ENCODE measurements at places on chromosomes 2 and 18.

- no peak for DNase-seq
Measured at GRCh38 chr2:47682216-47682749, 100.7 kb upstream of the MSH6 start.

- DNase-seq = no peak
Measured at GRCh38 chr2:217685255-217685605, 317.6 kb downstream of the TNS1 start.

DNA sequence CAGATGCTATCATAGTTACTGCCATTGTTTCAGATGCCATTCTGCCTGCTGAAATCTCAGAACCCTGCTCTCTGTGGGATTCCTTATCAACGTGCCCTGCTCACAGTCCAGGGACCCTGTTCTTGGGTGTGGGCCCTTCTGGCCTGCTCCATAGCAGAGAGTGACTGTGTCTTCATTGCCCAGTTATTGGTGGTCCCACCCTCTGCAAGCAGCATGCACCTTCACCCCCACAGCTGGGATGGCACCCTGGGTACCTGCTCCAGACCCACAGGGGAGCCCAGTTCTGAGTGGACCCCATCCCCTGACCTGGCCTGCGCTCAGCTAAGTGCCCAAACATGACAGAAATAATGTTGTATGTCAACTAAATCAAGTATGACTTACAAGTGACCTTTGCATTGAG is 36.6 kb downstream of the SMIM21 start:
- DNase-seq = no peak

GRCh38 chr18:57107140-57107832 is 39.6 kb upstream of the BOD1L2 start:
- DNase-seq = no peak

GRCh38 chr18:49547701-49548100 is 14.2 kb upstream of the LIPG start:
- no peak for DNase-seq

DNA sequence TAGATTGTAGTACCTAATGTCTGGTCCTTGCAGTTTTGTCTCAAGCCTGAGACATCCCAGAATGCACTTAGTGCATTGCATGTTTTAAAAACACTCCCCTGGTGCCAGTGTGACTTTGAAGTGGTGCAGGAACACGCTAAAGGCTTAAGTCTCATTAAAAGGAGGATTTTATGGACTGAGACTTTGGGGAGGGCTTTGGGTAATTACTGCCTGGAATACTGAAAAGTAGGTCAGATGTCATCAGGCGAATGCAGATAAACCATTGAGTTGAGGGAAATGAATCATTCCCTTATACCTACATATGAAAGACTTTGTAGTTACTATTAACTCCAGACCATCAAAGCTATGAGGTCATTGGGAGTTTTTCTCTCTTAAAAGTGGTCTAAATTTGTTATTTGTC is 3.0 kb upstream of the OSBPL1A start:
- DNase-seq = no peak

DNA sequence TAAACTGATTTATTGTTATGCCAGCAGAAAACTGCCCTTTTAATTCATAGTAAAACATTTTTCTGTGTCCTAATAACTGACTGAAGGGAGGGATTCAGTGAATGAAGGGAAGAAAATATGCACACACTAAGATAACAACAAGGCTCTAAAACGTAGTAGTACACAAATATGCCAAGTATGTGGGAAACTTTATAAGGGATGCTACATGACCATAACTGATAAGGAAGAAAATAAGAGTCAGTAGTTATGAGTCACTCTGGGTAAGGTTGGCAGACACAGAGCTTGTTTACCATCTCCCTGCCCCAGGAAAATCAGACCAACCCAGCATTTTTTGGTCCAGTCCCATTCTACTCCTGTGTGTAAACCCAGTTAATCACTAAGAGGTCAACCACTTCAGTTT is 124.2 kb downstream of the RPRM start:
- DNase-seq = no peak

Data from stimulated activated CD4-positive, alpha-beta T cell treated with anti-CD3 and anti-CD28 coated beads, TNF-alpha, amount 100 ng/mL, for 48 hours (primary cell).